ENCODE measurements at places on chromosomes 4 and X.

GRCh38 chrX:21806691-21807090, 32.7 kb upstream of the MBTPS2 start:
- DNase-seq: no peak

GRCh38 chrX:43559644-43560043, 96.5 kb upstream of the MAOA start:
- peak; percentile 13 for DNase-seq

DNA sequence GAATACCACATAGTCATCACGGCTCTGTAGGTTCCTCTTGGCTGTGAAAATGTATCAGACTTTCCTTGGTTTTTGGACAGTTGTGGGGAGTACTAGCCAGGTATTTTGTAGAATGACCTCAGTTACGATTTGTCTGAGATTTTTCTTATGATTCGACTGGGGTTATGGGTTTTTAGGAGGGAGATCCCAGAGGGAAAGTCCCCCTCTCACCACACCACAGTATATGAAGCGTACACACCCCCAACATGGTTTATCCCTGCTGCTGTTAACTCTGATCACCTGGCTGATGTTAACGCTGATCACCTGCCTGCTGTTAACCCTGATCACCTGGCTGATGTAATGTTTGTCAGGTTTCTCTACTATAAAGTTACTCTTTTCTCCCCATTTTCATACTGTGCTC, 72.6 kb downstream of the ANAPC4 start:
- no peak for DNase-seq

DNA sequence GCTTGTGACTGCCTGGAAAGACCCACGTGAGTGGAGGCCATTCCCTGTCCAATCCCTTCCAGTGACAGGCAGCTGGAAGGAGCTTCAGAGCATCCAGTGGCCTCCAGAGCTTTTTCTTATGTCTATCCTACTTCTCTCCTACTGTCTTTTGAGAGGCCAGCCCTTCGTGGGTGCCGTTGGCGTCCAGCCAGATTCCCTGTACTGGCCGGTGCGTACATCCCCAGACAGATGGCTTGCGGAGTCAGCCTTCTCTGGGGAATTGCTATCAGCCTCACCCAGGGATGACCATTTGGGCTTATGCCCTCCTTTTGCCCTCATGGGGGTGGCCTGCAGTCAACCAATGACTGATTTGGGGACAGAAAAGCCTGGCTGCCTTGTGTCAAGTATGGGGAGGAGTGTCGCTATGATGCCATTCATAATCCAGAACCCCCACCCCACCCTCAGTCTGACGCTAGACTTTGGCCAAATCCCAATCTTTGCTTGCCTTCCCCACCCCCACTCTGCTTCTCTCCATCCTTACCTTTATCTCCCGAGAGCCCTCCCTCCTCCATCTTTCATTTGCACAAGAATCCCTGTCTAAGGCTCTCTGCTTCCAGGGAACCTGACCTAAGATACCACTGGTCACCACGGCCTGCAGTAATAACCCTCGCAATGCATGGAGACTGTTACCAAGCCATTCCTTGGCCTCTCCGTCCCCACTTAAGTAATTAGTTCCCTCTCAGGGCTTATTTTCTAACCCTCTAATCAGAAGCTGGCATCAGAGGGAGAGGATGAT, 150.3 kb upstream of the BCOR start:
- DNase-seq: no peak

DNA sequence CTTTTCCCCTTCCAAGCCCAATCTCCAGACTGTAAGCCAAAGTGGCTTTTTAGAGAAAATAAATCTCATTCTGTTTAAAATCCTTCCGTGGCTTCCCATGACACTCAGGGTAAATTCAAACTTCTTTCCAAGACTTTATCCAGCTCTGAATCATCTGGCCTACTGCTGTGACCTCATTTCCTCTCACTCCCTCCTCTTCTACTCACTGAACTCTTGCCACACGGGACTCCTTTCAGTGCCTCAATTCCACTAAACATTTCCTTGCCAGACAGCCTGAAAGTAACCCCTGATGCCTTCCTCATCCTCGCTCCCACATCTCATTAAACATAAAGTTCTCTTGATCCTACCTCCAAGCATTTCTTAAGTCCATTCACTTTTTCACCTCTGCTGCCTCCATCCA, 27.8 kb upstream of the RNF128 start:
- peak; percentile 32 for DNase-seq

DNA sequence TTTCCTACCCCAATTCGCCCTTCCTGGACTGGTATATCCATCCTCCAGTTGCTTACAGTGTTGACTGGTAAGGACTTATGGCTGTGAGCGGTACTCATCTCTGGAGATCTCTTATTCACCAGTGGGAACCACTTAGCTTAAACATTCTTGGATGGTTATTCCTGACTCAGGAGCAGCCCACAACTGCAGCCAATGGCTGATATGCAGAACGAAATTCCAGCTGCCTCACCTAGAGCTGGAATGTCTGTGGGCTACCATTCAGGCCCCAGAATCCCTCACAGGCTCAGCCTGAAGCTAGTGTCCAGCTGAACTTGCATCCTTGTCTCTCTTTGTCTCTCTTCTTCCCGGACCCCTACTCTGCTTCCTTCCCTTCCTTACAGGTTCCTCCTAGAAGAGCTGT, 138.9 kb upstream of the SMIM31 start:
- DNase-seq: no peak

DNA sequence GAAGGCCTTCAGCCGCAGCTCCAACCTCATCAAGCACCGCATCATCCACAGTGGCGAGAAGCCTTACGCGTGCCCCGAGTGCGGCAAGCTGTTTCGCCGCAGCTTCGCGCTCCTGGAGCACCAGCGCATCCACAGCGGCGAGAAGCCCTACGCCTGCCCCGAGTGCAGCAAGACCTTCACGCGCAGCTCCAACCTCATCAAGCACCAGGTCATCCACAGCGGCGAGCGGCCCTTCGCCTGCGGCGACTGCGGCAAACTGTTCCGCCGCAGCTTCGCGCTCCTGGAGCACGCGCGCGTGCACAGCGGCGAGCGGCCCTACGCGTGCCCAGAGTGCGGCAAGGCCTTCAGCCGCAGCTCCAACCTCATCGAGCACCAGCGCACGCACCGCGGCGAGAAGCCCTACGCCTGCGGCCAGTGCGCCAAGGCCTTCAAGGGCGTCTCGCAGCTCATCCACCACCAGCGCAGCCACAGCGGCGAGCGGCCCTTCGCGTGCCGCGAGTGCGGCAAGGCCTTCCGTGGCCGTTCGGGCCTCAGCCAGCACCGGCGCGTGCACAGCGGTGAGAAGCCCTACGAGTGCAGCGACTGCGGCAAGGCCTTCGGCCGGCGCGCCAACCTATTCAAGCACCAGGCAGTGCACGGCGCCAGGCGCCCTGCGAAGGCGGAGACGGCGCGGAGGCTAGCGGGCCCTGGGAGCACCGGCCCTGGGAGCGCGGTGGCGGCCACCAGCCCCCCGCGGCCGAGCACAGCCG, 9.8 kb downstream of the ZFP92 start:
- no peak for DNase-seq

GRCh38 chrX:130247996-130248395, 20.7 kb downstream of the ZNF280C start:
- no peak for DNase-seq

DNA sequence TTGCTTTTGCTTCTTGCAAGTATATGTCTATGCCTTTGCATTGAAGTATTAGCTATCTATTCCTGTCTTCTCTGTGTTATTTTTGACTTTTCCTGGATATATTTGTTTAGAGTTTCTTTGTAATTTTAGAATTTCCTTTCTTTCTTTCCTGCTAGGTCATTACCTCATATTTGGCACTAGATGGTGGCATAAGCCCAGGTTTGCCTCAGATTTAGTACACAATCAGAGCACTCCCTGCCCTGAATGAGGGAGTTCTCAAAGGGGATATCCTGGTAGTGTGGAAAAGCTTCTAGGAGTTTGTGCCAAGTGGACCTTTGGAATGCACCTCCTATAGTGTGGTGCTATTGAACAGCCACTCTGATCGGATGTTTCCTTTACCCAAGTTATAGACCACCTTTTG, 181.6 kb downstream of the UGT8 start:
- peak; percentile 18 for DNase-seq

DNA sequence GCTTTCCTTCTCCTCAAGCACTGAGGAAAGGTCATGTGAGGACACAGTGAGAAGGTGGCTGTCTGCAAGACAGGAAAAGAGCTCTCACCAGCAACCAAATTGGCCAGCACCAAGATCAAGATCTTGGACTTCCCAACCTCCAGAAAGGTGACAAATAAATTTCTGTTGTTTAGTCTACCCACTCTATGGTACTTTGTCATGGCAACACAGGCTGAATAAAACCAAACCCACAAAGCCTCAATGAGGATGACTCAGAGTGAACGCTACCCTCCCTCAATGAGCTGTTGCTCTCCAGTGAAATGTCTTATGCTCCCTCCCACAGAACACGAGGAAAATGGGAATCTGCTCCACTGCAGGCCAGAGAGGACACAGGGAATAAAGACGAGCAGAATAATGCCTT, 244.1 kb downstream of the RAB28 start:
- DNase-seq: peak; percentile 49

DNA sequence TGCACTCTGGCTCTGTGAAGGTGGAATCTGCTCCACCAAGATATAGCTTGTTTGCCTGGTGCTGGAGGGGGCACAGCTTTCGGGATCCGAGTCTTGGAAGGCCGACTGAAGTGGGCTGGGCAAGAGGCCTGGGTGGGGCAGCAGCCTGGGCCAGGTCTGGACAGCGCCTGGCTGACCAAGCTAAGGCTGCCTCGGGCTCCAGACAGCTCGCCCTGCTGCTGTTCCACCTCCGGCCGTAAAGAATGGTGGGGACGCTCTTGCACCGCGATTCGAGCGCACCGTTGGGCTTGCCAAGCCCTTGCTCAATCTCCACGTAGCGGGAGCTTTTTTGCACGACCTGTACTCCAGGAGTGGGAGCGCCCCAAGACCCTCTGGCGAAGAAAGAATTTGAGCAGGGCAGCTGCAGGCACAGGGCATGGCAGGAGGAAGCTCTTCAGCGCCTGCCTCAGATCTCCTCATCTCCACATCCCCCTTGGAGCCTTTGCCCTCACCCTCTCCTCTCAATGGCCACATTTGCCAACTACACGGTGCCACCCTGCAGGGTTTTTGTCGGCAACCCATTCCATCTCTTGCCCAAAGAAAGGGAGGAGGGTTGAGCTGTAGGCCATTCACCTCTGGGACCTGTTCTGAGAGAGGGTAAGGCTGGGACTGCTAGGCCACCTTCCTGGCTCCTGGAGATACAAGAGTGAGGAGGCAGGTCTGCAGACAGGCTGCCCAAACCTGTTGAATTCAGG, 18.9 kb downstream of the CNGA2 start:
- DNase-seq: peak; percentile 56

- no peak for DNase-seq
Observed at GRCh38 chr4:137583671-137584070, 51.4 kb upstream of the PCDH18 start.

GRCh38 chrX:9433596-9433995, 31.3 kb upstream of the TBL1X start:
- no peak for DNase-seq

GRCh38 chrX:104712515-104712914, 146.5 kb downstream of the IL1RAPL2 start:
- no peak for DNase-seq

GRCh38 chr4:47513461-47513860, 28.4 kb downstream of the ATP10D start:
- no peak for DNase-seq

- DNase-seq: no peak
Observed at GRCh38 chr4:5927747-5928146, 34.9 kb upstream of the CRMP1 start.

DNA sequence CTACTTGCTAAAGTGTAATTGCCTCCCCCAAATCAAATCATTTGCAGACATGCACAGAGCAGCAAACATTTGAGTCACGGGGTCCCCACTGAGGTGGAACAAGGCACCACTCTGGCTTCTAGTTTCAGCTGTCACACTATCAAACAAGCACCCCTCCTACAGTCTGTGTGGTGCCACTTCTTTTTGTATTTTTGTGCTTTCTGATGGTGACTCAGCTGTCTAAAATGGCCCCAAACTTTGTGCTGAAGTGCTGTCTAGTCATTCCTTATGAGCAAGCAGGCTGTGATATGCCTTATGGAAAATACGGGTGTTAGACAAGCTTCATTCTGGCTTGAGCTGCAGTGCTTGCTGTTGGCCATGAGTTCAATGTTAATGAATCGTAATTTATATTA, 15.4 kb downstream of the IGFBP7 start:
- peak; percentile 85 for DNase-seq

DNA sequence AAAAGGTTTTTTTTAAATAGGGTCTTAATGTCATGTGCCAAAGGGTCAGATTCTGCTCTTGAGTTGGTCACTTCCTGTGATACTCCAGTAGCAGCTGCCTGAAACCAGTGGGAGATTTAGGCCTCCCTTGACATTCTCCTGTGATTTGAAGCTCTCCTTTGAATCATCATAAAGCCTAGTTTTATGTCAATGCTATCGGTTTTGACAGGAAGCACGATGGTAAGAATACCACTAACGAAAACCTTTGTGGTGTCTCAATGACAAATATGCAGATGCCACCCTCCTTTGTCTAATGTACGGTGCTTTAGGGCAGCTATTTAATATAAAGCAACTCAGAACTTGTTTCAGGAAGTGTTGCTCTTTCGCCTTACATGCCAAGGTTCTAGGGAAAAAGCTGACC, 44.2 kb downstream of the CCNI start:
- no peak for DNase-seq

DNA sequence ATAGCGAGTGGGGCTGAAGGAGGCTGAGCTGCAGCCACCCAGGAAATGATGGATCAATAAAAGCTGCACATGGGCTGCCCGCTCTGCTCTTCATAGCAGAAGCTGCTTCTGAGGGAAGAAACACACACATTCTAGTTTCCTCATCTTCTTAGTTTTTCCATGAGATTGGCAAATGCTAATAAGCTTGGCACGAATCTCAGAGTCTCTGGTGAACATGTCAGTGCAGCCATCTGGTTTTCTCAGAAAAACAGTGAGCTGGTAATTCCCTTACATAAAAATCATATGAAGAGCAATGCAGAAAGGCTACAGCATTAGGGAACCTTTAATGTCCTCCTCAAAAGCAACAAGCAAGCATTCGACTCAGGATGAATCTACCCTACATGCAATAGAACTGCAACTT, 69.9 kb downstream of the GATB start:
- DNase-seq: no peak

- DNase-seq: no peak
Observed at GRCh38 chr4:99857307-99857706, 36.9 kb downstream of the LAMTOR3 start.

GRCh38 chr4:41039317-41039716, 175.0 kb downstream of the APBB2 start:
- DNase-seq: no peak

GRCh38 chrX:13892856-13893255, 76.0 kb upstream of the GPM6B start:
- DNase-seq: no peak

DNA sequence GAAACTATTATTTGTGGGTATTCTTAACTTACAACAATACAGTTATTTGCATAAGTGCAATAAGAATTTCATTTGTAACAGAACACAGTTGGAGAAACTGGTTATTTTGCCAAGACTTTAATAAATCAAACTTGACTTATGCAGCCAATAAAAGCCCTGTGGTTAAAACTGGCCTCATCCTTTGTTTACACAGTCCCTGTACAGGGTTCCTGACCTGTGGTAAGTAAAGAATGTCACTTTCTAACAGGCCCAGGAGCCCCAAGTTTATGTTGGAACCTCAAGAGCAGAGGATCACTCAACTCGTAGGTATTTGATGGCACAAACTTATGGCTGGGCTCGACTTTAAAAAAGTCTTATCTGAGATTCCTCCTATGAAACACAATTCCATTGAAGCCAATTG, 88.6 kb upstream of the PTCHD1 start:
- DNase-seq: peak; percentile 12

Data from EH (cell line).